ENCODE measurements at places on chromosomes 11 and 22.
A peak's percentile ranks its signal among the peaks of the same experiment; 100 is the strongest.

- peak; percentile 16 for DNase-seq
These were observed 126.4 kb upstream of the APOA1 start for GRCh38 chr11:116963813-116964212.

- DNase-seq: no peak
These were observed 13.1 kb upstream of the MS4A10 start for GRCh38 chr11:60771879-60772525.

DNA sequence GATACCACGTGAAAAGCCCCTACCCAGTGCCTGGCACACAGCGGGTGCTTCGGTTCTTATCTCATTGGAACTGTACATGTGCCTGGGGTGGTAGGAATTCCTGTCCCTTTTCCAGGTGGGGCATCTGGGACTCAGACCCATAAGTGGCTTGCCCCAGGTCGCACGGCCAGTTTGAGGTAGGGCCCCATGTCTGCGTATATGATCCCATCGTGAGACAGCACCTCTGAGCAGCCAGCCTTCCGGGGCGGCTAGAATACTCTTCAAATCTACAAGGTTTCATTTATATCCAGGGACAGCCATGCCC, 33.5 kb upstream of the SMIM38 start:
- no peak for DNase-seq

- no peak for DNase-seq
These were observed 23.7 kb downstream of the WBP2NL start for GRCh38 chr22:42022162-42022847.

DNA sequence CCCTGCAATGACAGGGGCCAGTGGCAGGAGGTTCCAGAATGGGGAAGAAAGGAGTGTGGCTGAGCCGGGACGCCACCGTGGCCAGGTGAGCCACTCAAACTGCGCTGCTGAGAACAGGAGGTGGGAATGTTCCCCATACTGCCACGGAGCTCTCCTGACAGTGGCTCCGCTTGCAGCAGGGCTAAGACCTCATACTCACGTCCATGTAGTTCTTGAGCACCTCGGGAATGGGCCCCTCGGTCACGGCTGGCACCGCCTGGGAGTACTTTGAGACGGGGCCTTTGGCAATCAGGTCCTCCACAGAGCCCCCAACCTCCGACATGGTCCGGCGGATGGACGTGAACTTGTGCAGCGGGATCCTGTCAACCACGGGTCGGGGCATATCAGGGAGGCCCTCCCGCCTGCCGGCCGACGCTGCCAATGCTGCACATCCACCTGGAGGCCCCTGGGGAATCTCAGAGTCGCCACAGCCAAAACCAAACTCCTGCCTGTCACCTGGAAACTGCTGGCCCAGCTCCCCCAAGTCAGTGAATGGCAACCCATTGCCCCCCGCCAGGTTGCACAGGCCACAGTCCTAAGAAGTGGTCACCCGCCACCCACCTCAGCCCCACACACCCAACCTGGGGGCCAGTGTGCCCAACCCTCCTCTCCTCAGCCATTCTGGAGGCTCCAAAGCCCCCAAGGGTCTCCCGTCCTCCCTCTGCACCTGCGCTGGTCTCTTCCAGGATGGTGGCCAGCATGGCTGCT, 2.4 kb downstream of the CTSD start:
- no peak for DNase-seq

- no peak for DNase-seq
These were observed 11.7 kb downstream of the SEC14L3 start for GRCh38 chr22:30460147-30460546.

DNA sequence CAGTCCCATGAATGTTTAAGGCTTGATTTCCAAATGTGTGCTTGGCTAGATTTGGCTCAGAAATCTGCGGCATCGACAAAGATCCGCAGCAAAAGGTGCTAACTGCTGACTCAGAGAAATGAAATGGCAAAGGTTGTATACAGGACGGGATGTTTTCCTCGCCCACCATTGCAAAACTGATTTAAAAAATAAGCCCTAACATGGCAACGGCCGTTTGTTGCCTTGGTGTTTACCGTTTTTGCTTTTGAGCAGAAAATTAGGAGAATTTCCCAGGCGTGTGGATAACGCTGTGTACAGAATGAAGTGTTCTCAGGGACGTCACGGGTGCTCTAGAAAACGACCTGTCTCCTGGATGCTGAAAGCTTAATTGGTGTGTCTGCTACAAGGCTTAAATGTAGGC, 70.2 kb downstream of the ARHGAP8 start:
- DNase-seq: no peak

DNA sequence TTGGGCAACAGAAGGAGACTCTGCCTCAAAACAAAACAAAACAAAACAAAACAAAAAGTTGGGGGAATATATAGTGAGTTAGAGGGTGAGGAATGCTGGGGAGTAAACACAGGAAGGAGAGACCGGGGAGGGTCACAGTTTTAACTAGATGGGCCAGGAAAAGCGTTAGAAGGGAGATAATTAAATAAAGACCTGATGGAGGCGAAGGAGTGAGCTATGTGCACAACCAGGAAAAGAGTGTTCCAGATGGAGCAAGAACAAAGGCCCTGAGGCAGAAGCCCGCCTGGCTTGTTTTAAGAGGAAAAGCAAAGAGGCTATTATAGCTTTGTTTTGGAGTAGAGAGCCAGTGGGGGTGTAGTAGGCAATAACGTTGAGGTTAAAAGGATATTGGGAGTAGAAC, 4.8 kb upstream of the PLA2G6 start:
- peak; percentile 69 for DNase-seq

DNA sequence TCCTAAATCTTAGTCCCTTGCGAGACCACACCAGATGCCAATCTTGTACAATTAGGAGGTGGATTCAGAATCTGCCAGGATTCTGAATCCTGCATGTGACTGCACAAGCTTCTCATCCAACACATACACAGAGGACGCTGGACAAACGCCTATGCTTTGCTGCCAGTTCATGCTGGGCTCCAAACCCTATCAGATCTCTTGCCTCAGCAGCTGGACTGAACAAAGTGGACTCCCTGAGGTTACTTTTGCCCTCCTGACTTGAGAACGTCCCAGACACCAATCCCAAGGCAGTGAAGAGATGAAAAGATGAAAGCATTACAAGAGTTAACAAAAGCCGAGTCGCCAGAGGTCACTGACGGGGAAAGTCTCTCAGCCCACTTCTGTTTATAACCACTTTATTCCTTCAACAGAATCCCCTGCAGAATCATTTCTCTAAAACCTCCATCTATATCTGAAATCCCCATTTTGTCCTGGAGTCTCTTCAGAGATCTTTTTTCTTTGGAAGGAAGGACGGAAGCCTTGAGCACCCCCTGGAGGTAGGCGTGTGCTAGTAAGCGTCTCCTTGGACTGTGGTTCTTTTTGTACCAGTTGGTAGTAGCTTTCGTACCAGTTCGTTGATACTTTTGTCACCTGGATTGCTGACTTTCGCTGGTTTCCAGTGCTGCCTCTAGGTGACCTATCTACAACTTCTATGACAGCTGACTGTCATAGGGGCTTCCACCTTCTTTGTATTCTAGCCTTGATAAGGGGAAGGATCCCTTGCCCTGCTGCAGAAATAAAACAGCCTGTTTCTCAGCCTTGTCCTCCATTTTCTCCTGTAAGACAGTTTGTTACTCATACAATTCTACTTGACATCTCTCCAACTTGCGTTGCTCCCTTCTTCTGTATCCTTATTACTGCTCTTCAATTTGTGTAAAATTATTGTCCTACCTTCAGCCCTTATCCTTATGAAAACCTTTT, 26.1 kb upstream of the EED start:
- peak; percentile 76 for DNase-seq

Data from EH (cell line).